ENCODE measurements at places on chromosomes 6 and 20. TPM values are rescaled to one million over a fixed set of nuclear protein-coding genes. Genes with fewer than 3 reads are reported as not detected.

DNA sequence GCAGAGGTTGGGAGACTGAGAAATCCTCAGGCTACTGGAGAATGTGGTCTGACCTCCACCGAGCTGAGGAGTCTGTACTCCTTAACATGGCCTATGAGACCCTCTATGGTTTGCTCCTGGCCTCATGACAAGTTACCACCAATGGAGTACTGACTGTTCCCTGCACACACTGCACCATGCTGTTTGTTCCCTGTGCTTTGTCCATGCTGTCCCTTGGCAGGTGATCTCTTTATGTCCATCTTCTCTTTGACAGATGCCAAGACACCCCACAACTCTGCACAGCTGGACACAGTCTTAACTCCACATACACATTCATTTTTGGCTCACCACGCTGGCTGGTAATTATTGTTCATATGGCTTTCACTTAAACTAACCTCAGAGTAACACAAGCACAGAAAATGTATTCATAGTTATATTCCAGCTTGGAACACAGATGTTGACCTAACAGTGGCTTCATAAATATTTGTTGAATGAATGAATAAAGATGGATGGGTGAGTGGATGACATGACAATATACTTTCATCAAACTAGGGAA is 258.0 kb downstream of the ATXN1 start:
- DNase-seq, result no peak

DNA sequence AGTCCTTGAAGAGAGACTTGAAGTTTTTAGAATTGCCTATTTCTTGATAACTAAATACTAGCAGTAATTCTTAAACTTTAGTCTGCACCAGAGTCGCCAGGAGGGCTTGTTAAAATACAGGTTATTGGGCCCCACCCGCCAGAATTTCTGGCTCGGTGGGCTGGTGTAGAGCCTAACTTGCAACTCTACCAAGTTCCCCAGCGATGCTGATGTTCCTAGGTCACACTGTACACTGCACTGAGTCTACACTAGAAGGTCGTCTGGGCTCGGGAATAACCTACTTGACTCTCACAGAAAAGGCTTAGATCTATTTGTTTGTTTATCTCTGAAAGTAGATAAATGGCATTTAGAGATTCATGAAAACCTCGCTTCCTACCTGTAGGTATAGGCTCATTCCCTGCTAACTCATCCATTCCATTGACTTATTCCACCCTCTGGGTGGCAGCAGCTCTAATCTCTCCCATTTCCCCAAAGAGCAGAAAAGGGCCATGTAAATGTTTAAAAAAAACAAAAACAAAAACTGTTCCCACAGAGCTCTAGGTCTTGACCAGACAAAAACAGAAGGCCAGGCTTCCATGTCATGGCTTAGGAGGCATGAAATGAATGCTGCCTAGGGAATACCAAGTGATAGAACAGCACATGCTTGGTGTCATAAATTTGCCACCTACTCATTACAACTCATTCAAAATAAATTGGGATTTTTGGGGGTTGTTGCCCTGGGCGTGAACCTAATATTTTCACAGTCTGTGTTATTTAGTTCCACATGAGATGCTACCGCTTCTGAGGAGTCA is 292.1 kb downstream of the ADGB start:
- DNase-seq, result no peak

DNA sequence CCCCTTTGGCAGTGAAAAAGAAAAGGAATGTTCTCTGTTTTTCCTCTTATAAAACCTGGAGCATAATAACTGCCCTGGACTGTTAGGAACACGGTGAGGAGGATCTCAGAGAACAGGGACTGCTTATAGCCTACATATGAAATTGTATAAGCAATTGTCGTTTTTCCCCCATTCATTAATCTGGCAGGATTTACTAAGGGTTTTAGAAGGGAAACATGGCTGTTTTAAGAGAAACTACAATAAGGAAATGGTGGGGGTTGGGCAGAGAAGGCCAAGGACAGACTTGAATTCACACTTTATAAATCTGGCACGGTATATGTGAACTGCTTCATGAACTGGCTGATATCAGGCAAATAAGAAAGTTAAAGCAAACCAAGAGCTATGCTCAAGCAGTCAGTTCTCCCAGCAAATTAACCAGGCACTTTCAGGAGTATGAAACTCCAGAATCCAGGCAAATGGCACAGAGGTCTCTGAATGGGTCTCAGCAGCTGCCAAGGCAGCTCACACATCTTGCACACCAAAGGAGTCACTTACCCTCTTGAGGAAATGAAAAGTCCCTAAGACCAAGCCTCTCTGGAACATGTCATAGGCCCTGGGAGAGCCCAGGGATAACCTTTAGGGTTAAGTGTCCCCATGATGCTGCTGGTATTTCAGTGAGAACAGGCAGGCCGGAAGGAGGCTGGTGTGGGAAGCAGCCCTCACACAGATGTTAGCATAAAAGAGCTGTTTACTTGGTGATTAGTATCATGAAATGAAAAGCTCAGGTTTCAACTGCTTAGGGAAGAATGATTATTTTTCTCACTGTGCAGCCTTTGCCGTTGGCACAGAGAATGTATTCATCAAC is 260.5 kb upstream of the MARCKS start:
- DNase-seq, result no peak

- no peak for DNase-seq
Observed at GRCh38 chr6:4240148-4240547, 104.8 kb upstream of the ECI2 start.

DNA sequence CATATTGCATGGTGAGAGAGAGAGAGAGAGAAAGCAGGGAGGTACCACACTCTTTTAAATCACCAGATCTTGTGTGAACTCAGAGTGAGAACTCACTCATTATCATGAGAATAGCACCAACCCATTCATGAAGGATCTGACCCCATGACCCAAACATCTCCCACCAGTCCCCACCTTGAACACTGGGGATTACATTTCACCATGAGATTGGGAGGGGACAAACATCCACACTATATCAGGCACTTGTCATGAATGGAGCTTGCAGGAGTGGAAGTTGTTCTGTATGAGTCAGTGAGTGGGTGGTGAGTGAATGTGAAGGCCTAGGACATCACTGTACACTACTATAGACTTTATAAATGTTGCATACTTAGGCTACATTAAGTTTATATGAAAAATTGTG is 47.7 kb upstream of the RNF182 start:
- no peak for DNase-seq

- no peak for DNase-seq
Observed at GRCh38 chr6:56664029-56664428, 21.3 kb upstream of the DST start.

PLA2G7 gene
- polyA plus RNA-seq, result not detected

FAXC gene
- not detected for polyA plus RNA-seq

CYP39A1 gene
- 0.33 TPM for polyA plus RNA-seq

XKR7 gene
- not detected for polyA plus RNA-seq
